Regular cardiac myocyte (primary cell): ENCODE measurements at places on chromosomes 1 and 21. TPM values are rescaled to one million over a fixed set of nuclear protein-coding genes. Genes with fewer than 3 reads are reported as not detected.

The ATP1A4 gene
- under 0.01 TPM in 1 of 2 replicates, not detected in the other for total RNA-seq

The EPHA10 gene
- under 0.01 TPM in 1 of 2 replicates, not detected in the other for total RNA-seq

The PPIE gene
- 32.7 and 46.4 TPM in 2 replicates for total RNA-seq

The LYPD8 gene
- total RNA-seq, result 0.28 TPM in 1 of 2 replicates, not detected in the other

The LEFTY1 gene
- total RNA-seq, result not detected in 2 replicates

The SPSB1 gene
- total RNA-seq, result 24.2 and 25.1 TPM in 2 replicates

The AMY1B gene
- not detected in 2 replicates for total RNA-seq

The SPRR2G gene
- not detected in 2 replicates for total RNA-seq

The MYBPH gene
- total RNA-seq, result not detected in 2 replicates

The TSPEAR gene
- not detected in 2 replicates for total RNA-seq

The TRIM46 gene
- total RNA-seq, result 1.5 and 2.5 TPM in 2 replicates
